ENCODE measurements at places on chromosomes 6 and 20.

DNA sequence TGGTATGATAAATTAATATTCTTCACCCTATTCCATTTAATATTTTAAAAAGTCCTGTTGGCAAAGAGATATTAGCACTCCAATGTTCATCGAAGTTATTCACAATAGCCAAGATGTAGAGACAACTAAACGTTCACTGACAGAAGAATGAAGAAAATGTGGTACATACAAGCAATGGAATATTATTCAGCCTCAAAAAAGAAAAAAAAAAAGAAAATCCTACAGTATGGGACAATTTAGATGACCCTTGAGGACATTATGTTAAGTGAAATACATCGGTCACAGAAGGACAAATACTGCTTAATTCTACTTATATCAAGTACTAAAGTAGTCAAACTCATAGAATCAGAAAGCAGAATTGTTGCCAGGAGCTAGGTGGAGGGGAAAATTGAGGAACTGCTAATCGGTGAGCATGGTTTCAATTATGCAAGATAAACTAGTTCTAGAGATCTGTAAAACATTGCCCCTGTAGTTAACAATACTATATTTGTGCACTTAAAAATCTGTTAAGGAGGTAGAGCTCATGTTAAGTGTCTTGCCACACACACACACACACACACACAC lies 4.7 kb downstream of the GCLC start:
- no peak for DNase-seq

GRCh38 chr20:37519508-37520418 lies 1.3 kb upstream of the NNAT start:
- DNase-seq, result no peak

DNA sequence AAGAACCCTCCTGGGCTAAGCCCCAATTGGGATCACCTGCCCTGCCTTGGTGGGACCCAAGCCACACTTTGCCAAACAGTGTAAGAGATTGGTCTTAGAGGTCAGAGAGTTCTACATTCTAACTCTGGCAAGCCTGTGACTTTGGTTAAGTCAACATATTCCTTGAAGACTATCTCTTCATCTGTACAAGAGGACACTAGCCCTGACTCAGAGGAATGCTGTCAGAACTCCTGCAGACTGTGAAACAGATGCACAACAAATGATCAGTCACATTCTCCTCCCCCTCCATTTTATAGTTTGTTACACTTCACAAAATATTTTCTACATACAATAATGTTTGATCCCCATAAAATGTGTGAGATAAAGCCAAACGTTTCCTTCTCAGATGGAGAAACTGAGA lies 91.7 kb upstream of the EPB41L1 start:
- no peak for DNase-seq

DNA sequence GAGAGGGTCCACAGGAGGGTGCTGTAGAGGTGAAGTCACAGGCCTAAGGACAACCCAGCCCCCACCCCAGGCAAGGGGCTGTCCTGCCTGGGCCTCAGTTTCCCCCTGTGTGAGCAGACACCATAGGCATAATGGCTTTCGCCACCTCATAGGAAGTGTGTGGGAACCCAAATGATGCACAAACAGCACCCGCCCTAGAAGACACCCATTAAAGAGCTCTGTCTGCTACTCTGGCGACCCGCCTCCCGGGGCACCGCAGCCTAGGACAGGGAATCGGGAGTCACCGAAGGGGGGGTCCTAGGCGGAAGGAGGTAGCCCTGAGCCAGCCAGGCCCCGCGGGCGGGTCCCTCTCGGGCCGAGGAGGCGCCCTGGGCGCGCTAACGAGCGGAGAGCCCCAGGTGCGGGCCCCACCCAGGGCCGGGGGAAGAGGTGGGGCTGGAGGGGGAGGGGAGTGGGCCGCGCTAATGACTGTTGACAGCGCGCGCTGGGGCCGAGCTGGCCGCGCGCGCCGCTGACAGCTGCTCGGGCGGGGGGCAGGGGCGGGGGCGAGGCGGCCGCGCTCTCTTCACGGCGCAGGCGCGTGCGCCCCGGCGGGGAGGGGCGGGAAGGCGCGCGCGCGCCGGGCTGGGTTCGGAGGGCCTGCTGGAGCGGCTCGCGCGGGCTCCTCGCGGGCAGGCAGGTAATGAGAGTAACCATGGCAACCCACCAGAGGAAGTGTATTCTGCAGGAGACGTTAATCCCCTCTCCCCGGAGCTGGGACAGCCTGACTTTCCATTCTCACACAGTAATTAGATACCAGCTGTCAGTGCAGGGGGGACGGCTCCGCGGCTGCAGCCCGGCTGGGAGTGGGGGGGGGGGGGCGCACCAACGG lies 48.9 kb downstream of the NOL4L start:
- DNase-seq, result peak; percentile 62

DNA sequence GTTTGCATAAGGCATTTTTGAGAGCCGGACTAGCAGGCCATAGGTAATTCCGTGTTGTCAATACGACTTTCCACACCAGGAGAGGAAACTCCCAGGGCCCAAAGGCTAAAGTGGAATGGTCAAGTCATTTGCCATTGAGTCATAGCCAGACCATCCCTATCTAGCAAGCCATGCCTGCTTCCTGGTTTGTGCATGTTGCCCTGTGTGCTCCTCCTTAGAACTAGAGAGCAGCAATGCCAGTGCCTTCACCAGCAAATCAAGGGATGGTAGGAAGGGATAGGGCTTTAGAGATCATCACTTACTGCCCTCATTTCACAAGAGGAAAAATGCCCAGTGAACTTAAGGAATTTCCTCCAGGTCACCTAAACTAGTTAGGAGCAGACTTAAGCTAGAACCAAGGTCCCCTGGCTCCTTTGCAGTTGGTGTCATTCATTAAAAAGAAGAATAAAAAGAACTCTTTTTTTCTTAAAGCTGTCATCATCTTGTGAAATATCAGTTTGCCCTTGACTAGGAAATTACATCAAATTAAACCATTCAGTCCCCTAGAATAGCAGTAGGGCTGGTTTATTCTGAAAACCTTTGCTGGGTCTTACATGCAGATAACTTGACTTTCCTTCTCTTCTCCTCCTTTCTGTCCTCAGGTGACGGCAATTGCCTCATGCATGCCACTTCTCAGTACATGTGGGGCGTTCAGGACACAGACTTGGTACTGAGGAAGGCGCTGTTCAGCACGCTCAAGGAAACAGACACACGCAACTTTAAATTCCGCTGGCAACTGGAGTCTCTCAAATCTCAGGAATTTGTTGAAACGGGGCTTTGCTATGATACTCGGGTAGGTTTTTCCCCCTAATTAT lies 7.4 kb downstream of the TNFAIP3 start:
- no peak for DNase-seq

GRCh38 chr6:2542101-2542857 lies 208.4 kb downstream of the MYLK4 start:
- DNase-seq, result no peak
